Liver (tissue), 10 donors: ENCODE measurements at places on chromosomes 5 and 9.

DNA sequence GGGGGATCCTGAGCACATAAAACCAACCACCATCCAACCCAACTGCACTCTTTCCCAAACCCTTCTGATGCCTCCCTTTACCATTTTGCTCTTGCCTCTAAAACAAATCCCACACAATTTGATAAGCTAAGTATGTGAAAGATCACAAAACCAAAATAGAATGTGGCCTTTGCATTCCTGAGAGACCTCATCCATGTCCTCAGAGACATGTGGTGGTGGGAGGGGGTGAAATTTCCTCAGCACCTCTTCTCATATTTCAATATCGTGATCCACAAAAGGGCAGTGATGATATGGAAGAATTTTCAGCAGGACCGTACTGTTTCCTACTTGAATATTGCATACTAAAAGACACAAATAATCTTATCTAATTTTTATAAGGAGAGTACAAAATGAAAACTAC, 423.3 kb downstream of the TLE1 start:
- DNase-seq = no peak

- DNase-seq = no peak
These were observed 24.7 kb downstream of the TPPP start for GRCh38 chr5:668283-668995.

DNA sequence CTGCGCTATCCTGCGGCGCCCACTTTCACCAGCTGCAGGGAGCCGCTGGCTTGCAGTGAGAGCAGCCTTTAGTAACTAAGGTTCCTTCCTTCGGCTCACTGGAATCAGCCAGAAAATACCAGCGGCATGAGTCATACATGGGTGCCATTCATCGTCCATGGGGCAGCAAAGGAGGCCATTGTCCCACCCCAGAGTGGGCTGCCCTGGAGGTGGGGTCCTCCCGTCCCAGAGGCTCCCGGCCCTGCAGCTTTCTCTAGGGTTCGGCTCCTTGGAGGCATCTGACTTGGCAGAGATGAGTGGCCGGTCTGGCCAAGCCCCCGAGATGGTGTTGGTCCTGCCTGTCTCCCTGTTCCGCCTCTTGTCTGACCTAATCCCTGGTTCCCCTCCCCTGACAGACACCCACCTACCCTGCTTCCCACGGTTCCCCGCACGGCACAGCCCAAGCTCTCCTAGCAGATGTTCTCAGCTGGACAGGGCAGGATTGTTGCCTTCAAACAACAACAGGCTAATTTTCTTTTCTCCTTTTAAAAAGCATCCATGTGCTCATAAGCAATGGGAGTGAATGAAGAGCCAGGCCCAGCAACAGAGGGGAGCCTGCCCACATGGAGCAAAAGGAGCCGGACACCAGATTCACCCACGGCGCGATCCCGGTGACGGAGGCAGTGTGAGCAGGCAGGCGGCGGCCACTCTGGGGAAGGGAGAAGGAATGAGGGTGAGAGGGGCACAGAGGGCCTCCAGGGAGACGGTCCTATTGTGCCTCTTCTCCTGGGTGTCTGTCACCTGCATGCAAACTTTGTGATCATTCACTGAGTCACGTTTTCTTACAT, 97.0 kb upstream of the COL5A1 start:
- no peak for DNase-seq

DNA sequence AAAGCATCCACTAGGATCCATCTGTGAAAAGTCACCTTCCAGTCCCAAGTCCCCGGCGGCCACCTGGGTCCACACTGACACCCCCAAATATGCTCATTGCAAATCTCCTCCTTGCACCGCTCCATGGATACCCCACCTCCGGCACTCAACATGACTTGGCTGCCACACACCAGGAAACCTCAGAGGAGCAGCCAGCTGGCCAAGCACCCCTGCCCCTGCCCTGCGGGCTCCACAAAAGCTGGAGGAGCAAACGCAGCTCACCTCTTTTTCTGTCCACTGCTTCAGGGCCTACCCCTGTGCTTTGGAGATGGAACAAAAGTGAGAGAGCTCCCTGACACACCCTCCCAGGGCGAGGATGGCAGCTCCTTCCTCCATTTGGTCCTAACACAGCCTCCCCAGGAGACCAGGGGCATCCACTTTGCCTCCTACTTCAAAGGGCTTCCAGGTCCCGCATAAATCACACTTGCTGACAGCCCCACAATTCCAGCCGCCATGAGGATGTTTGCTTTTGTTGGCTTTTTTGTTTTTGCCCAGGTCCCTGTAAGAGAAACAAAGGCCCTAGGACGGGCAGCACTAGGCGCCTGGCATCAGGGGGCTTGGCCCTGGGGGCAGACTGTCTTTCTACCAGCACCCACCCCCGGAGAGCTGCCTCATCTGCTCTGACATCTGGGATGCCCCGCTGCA, 14.8 kb downstream of the ROR2 start:
- no peak for DNase-seq

- DNase-seq = no peak
These were observed 184.8 kb downstream of the KIAA0825 start for GRCh38 chr5:94433397-94434163.

GRCh38 chr5:21574438-21574837, 1278.7 kb downstream of the CDH12 start:
- no peak for DNase-seq

DNA sequence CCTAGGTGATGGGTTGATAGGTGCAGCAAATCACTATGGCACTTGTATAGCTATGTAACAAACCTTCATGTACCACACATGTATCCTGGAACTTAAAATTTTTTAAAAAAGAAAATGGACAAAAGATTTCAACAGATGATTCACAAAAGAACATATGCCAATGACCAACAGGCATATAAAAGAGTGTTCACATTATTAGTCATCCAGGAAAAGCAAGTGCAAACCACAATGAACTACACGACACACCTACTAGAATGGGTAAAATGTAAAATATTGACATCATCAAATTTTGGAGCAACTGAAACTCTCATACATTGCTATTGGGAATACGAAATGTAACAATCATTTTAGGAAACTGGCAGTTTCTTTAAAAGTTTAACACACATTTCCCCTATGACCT, 109.9 kb downstream of the YIPF5 start:
- no peak for DNase-seq
